ENCODE measurements at places on chromosomes 2 and 18.

GRCh38 chr2:227410191-227410590, 22.4 kb upstream of the SCYGR1 start:
- no peak for DNase-seq

DNA sequence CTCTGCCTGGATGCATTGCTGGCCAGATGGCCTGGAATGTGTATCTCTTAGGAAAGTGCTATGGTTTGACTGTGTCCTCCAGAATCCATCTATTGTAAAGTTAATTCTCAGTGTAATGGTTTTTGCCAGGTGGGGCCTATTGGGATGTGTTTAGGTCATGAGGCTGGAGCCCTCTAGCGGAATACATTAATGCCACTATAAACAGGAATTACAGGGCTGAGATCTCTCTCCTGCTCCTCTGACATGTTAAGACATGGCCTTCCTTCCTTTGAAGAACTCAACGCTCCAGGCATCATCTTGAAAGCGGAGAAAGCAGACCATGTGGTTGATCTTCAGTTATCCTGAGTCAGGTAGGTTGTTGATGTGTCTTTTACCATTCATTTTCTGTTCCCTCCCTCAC, 276.4 kb downstream of the RPIA start:
- DNase-seq: no peak

GRCh38 chr2:196915507-196916189, 10.9 kb downstream of the PGAP1 start:
- no peak for DNase-seq

- DNase-seq: no peak
Observed at GRCh38 chr18:4430836-4431235, 24.3 kb downstream of the DLGAP1 start.

DNA sequence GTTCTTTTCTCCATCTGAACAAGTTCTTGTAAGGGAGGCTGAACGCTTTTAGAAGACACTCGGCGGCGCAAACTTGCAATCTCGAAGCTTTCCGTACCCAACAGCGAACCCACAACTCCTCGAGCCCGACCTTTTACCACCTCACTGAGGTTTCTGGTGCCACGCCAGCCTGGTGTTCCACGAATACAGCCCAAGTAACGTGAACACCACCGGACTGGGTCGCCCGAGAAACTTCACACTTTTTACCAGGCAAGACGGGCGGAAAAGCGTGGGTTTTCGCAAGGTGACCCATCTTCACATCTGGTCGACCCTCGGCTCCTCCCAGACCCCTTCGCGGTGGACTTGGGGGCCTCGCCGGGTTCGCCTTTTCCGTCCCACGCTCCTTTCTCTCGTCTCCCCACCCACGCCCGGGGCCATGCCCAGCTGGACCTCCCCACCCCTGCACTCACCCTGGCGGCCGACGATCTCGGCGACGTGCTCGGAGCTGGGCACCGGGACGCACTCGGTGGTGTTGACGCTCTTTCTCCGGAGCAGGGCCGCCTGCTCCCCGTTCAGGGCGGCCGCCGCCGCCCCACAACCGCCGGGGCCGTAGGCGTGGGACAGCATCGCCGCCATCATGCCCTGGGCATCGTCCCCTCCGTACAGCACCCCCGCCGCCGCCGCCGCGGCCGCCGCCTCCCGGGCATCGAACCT, 1.2 kb downstream of the MEX3C start:
- peak; percentile 10 for DNase-seq

DNA sequence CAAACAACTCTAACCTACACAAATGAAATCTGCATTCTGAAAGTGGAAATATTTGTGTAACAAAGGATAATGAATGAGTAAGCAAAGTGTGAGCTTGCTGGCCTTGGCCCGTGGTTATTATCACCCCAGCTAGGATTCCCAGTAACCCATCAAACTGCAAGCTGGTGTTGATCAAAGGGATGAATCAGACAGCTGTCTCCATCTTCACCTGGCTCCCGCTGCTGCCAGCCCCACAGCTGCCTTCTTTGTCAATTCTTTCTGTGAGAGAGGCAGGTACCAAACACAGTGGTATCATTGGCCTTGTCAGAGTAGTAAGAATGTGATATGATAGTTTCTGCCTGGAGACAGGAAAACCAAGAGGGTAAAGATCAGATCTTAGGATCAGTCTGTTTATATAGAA, 25.2 kb upstream of the RGPD4 start:
- no peak for DNase-seq

GRCh38 chr2:213010106-213010779, 141.2 kb downstream of the IKZF2 start:
- no peak for DNase-seq

DNA sequence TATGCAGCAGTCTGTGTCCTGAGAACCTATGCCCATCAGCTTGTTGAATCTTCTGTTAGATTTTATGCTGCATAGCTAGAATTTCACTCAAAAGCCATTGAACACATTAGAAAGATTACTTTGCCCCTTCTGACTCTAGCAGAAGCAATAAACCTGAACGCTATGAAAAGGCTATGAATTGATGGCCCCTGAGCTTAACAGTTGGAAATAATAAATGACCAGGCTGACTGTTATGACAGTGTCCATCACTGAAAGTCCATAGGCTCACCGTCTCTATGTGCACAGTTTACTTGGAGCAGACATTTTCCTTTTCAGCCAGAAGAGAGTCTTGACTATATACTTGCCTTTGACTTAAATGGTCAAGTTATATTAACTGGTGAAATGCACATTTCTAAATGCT, 1618.8 kb upstream of the ACVR2A start:
- DNase-seq: no peak
